ENCODE measurements at places on chromosomes 4 and X.

DNA sequence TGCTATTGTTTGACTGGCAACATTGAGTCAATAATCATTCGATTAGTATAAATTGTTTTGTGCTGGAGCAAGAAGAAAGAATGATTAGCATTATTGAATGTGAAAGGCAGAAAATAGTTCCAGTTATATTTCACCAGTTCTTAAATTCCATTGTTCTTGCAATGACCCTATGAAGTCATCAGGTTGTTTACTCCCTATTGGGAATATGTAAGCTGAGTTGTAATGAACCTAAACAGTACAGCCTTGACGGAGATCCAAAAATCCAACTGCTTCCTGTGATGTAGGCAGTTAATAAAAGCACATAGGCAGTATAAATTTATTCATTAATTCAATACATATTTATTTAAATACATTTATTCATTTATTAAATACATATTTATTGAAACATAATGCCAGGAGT lies 947.5 kb downstream of the PCDH7 start:
- no peak for DNase-seq

DNA sequence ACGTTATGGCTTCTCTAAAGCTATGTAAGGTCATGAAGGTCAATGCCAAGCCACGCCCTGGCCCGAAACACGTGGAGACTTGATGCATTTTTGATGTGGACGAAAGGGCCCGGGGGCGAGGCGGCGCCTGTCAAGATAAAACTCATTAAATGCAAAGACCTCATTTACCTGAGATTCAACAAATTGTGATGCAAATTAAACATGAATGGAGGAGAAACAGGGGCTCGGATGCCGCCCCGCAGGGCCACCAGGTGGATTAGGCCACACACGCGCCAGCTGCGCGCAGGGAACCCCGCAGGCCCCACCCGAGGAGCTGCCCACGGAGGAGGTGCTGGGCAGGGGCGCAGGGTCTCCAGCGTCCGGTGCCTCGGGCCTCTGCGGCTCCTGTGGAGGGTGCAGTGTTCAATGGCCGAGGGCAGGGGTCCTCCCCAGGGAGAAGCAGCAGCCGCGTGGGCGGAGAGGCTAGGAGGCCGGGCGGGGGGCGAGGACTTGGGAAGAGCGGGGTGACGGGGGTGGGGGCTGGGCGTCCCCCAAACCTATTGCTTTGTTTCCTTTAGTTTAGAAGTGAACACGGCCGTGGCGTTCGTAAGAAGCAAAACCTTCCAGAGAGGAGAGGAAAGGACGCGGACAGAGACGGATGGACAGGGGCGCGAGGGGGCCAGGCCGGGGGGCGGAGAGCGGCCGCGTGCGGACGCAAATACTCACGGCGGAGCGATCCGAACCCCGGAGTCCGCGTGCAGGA lies 40.4 kb downstream of the CPLX1 start:
- DNase-seq: no peak

DNA sequence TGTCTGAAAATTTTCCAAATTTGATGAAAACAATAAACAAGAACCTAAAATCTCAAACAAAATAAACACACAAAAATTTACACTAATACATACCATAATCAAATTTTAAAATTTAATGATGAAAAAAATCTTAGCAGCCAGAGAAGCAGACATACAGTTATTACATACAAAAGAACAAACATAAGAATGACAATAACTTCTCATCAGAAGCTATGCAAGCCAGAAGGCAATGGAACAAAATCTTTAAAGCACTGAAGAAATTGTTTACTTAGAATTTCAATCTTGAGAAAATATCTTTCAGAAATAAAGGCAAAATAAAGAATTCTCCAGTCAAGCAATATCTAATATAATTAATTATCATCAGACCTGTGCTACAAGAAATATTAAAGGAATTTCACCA lies 121.3 kb downstream of the IDS start:
- DNase-seq: no peak

GRCh38 chrX:19791562-19791961 lies 95.8 kb downstream of the SH3KBP1 start:
- no peak for DNase-seq

DNA sequence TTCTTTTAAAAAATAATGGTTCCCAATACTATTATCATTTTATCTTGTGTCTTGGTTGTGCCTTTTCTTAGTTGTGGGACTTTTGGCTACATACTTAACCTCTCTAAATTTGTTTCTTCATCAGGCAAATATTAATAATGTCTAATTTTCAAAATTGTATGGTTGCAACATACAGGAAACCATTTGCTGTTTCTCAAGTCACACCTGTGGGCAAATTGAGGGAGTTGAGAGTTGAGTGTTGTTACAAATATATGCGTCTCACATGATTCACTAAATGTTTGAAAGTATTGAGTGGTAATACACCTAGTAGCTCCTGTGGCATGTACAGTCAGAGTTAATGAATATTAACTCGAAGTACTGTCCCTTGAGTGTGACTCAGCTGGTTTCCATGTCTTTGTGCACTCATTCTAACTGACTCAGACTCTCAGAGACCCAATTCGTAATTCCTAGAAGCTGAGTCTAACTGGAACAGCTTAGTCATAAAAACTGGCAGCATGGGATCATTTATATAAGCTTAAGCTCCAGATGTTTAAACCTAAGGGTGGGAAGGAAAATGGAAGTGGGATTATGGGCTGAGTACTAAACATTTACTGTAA lies 802.4 kb downstream of the TRIML1 start:
- no peak for DNase-seq

- DNase-seq: no peak
Measured at GRCh38 chr4:145019346-145019745, 78.7 kb downstream of the ANAPC10 start.

GRCh38 chrX:43500996-43501694 lies 155.0 kb upstream of the MAOA start:
- no peak for DNase-seq

DNA sequence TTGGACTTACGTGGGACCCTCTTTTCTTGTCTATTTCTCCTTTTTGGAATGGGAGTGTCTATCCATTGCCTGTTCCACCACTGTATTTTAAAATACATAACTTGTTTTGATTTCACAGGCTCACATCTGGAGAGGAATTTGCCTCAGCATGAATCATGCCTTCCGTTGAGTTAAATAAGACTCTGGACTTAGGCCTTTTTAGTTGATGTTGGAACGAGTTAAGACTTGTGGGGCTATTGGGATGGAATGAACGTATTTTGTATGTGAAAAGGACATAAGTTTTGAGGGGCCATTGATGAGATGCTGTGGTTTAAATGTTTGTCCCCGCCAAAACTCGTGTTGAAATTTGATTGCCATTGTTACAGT lies 66.2 kb downstream of the BEX3 start:
- DNase-seq: no peak

- no peak for DNase-seq
Measured at GRCh38 chr4:123941306-123941705, 544.7 kb downstream of the SPRY1 start.

- DNase-seq: no peak
Measured at GRCh38 chrX:93332329-93332728, 341.0 kb downstream of the NAP1L3 start.

DNA sequence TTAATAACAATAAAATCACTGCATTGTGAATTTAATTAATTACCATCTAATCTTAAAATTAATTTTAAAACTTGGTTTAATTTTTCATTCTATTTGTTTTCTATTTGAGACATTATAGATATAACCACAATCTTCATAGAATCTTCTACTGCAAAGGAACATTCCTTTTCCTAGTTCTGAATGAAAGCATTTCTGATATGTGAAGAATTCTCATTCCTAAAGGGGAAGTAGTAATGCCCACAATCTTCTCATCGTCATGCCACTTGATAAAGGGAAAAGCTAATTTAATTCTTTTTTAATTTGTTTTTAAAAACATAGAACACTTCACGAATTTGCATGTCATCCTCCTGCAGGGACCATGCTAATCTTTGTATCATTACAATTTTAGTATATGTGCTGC lies 23.7 kb downstream of the MGARP start:
- no peak for DNase-seq

DNA sequence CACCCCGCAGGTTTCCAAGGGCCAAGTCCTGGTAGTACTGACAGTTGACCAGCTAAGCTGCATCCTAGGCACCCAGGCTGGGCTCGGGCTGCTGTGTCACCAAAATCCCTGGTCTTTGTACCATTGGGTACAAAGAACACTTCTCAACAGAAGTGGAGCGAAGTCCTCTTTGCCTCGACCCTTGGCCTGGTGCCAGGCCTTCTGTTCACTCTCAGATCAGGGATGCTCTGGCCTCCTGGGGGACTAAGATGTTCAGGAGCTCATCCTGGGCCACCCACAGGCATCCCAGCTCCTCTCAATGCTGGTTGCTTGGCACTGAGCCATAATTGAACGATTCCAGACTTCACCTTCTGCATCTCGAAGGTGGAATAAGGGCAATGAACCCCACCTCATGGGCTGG lies 13.8 kb upstream of the SLC2A9 start:
- DNase-seq: no peak

DNA sequence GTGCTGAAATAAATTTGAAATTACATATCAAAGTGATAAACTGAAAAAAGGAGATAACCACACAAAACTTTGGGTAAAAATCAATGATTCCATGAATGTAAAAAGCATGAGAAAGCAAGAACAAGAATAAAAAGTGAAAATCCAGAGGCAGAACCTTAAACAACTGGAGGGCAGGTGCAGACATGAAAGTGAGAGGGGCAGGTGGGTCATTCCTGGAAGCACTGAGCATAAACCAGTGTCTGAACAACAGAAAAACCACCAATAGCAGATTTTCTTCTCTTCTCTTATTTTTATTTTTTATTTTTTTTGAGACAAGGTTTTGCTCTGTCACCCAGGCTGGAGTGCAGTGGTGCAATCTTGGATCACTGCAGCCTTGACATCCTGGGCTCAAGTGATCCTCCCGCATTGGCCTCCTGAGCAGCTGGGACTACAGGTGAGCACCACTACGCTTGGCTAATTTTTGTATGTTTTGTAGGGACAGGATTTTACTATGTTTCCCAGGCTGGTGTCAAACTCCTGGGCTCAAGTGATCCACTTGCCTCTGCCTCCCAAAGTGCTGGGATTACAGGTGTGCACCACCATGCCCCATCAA lies 46.8 kb upstream of the GPR78 start:
- DNase-seq: no peak

GRCh38 chr4:39729557-39729956 lies 31.6 kb downstream of the UBE2K start:
- DNase-seq: no peak
